Renal cortical epithelial cell (primary cell): ENCODE measurements at places on chromosomes 7 and 10. TPM values are rescaled to one million over a fixed set of nuclear protein-coding genes. Genes with fewer than 3 reads are reported as not detected.

The HOXA1 gene
- 1.0 and 1.8 TPM in 2 replicates for total RNA-seq

The AHR gene
- total RNA-seq: 96.7 and 214 TPM in 2 replicates

The TRIM4 gene
- total RNA-seq: 21.2 and 35.4 TPM in 2 replicates

The STEAP4 gene
- total RNA-seq: 0.30 and 2.1 TPM in 2 replicates

The AGR2 gene
- total RNA-seq: 18.6 and 29.0 TPM in 2 replicates

The SPDYE6 gene
- not detected in 2 replicates for total RNA-seq
